Urinary bladder (tissue), 4 donors: ENCODE measurements at places on chromosomes 1 and 21.

GRCh38 chr1:177053648-177054047 is 110.9 kb downstream of the ASTN1 start:
- DNase-seq, result no peak

DNA sequence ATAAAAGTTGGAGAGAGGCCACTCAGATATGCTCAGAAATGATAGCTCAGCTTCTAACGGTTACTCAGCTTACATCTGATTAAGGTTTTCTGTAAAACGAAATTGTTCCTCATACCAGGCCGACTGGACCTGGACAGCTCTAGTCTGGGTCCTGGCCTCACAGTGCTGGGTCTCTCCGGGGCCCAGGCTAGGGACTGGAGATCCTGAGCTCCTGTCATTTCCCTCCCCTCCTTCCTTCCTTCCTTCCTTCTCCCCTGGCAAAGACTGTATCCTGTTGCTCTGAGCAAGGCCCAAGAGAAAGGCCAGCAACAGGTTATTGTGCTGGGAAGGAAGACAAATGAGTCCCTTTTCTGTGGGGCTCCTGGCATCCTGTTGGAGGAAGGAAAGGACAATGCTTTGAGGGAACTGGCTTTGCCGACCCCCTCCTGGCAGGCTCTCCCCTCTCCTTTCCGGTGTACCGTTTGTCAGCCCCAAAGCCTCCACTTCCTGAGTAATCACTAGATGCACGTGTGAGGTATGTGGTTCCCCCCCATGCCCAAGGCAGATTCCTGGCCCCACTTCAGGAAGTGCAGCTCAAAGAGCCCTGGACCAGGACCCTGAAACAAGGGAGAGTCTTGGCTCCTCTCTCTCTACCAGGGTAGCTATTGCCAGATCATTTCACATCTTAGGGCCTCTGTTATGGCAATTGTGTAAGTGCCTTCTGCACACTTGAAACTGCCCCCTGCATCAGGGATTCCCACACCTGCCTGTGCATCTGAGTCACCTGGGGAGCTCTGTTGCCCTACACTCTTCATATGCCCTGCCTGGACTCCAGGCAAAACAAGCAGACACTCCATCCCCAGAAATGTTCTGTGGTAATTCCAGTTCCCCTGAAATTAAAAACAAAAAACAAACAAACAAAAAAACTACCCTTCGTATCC is 212.7 kb upstream of the FGGY start:
- no peak for DNase-seq

GRCh38 chr1:57162607-57163261 is 196.9 kb upstream of the C8B start:
- no peak for DNase-seq

DNA sequence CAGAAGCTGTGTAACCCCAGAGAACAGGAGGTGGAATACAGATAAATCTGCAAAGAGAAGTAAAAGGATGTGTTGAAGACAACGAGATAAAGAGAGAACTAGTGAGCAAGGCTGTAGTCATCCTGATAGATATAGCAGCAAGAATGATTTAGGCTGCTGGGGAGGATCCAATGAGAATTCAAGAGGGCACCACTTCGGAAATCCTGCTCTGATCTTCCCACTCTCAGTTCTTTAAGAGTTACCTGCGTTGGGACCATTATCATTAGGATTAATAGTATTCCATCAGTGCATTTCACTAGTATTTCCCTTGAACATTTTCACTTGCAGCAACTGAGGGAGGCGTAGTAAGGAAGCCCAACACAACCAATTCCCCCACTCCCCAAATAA is at the start of gene BRINP3:
BRINP3 (minus strand) TSS at position 103 of the 387 bp plus-strand sequence.
- peak; percentile 0 for DNase-seq

DNA sequence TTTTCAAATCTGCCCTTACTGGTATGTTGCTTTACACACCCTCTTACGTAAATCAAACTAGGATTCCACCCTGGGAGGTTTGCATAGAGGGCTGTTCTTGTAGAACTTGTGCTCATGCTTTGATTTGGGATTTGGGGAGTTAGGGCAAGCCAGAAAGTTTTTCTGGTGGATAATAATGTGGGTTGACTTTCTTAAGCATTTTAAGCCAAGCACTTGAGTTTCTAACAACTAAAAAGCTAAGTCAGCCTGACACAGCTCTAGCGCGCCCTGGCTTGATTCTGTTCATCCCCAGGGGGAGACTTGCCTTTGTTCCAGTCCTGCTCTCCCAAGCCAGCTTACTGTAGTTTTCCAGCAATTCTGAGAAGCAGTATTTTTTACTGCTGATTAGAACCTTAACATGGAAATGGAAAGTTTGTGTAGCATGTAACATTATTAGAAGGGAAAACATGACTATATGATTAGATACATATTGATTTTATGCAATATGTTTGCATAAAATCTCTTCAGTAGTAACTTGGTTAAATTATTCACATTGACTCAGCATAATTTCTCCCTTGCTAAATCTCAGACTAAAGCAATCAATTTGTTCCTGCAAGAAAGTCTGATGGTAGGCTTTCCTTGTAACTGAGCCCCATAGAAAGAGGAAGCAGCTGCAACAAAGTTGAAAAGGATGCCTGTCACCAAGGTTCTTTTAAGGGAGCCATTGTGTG is 11.0 kb upstream of the PGD start:
- peak; percentile 56 for DNase-seq

DNA sequence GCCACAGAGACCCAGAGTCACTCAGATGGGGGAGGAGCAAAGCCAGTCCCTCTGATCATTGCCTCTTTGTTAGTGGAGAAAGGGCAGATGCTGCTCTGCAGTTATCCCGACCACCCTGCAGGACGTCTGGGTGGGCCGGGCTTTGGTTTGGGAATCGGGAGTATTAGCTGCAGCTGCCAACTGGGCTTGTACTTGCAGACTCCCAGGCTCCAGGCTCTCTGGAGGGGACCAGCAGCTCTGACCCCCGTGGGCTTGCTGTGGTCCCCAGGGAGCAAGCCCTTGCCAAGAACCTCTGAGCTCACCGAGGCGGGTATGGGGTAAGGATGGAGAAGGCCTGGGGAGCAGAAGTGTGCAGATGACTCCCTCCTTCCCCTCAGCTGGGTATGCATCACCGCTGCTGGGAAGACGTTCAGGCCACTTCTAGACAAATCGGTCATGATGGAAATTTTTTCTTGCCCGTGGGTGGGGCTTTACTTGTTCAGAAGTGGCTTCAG is 21.6 kb downstream of the MAPKAPK2 start:
- no peak for DNase-seq

- no peak for DNase-seq
Observed at GRCh38 chr1:110340207-110340468, 961 bp downstream of the RBM15 start.

DNA sequence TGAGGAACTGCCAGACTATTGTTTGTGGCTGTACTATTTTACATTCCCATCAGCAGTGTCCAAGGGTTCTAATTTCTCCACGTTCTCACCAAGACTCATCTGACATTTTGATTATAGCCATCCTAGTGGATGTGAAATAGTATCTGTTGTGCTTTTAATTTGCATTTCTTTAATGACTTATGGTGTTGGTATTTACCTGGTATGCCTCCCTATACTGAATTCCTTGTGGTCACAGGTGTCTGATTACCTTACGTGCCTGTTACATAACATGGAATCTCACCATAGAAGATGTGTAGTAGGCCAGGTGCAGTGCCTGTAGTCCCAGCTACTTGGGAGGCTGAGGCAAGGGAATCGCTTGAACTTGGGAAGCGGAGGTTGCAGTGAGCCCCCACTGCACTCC is 13.5 kb downstream of the ZYG11A start:
- no peak for DNase-seq

DNA sequence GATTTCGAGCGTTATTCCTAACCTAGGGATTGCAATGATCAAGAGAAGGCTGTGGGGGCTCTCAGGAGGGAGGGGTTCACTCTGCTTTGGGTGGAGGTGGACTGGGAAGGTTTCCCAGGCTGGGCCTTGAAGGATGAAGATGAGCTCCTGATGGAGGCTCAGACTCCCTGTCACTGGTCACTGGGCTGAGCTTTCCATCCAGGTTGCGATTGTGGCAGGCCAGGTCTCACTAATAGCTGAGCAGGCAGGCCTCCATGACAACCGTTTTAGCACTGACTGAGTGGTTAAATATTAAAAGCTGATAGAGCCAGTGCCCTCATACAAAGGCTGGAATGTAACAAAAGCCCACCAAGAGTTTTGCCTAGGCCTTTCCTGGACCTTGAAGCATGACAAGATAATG is 36.2 kb upstream of the EFCAB14 start:
- DNase-seq, result no peak

DNA sequence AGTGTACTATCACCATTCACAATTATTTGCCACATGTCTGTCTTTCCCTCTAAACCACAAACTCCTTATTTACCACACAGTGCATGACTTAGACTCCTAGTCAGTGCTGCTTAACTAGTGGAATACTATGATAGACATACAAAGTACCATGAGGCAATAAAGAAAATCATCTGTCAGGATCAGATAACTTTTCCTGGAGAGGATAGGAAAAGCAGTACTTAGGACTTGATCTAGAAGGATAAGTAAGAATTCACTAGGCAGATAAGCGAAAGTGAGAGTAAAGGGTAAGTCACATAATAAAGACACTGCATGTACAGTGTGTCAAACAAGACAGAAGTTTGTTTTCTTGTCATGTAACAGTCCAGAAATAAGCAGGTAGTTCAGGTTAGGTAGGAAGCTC is 21.2 kb upstream of the TSPAN1 start:
- DNase-seq, result no peak

DNA sequence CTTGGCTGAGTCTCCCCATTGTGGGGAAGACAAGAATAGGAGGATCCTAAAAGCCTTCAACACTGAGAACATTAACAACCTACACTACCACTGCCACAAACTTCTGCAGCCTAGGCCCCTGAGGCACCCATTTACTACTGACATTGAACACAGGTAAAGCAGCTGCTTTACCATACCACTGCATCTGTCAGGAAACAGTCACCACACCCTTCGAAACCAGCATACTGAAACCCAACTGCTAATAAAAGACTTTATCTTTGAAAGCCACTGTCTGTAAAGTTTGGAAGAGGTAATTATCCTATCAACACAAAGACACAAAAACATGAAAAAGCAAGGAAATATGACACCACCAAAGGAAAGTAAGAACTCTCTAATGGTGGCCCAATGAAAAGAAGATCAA is 7.4 kb downstream of the IFNAR1 start:
- no peak for DNase-seq

GRCh38 chr1:34708106-34708505 is 46.7 kb upstream of the GJB5 start:
- DNase-seq, result no peak

GRCh38 chr1:58921342-58921741 is 137.5 kb upstream of the JUN start:
- no peak for DNase-seq

DNA sequence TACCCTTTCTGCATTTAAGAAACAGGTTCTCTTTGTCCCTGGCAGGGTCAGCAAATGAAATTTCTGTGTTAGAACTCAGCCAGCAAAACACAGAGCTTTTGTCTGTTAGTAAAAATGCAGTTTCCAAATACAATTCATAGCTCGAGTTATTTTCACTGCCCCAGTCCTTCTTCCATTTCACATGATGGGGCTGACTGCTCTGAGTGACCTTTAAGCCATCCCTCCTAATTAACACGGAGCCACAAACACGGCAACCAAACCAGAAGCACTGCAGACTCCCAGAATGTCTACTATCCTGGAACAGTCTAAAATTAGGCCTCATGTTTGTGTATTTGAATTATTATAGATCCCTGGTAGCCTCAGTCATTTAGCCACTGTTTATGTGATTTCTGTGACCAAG is 99.1 kb upstream of the RGS4 start:
- no peak for DNase-seq

- DNase-seq, result no peak
Observed at GRCh38 chr1:2248854-2249558, 20.9 kb downstream of the SKI start.

DNA sequence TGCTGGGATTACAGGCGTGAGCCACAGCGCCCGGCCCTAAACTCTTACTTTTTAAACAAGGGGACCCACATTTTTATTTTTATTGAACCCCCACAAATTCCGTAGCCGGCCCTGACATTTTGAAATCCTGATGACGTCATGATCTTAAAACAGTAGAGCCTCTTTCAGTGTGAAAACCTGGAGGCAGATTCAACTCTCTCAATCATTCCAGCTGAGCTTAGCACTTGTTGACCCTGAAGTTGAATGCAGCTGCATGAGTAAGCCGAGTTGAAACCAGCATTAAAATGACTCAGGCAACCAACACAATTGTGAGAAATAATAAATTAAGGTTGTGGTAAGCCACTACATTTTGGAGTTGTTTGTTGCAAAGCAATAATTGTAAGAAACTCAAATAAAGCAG is 93.9 kb upstream of the ADGRL4 start:
- no peak for DNase-seq

- no peak for DNase-seq
Observed at GRCh38 chr21:35203093-35203977, 154.2 kb upstream of the RUNX1 start.

- no peak for DNase-seq
Observed at GRCh38 chr1:156491151-156491949, 9.2 kb downstream of the MEF2D start.

DNA sequence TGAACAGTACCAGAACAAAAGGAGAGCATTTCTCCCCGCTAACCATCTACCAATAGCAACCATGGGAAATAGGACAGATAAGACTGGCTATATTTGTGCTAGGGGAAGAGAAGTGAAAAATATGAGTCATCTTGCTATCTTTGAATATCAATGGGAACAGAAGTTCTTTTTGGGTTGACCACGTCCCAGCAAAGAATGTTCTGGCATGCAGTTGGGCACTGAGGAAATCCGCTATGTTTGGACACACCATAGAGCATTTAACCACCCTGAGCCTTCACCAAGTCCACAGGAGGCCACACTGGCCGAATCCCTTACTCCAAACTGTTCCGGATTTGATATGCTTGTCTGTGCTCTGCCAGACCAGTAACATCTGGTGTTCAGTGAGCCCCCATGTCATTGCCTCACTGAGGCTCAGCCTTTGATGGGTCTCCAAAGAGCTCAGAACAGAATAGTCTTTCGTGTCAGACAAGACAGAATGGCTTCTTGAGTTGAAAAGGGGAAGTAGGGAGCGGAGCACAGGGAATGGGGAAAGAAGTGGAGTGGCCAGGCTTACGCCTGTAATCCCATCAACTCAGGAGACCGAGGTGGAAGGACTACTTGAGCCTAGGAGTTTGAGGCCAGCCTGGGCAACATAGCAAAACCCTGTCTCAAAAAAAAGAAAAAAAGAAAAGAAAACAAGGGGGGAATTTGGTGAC is 81.4 kb downstream of the SMYD2 start:
- DNase-seq, result no peak

- DNase-seq, result no peak
Observed at GRCh38 chr1:84367219-84367618, 31.1 kb upstream of the DNASE2B start.

DNA sequence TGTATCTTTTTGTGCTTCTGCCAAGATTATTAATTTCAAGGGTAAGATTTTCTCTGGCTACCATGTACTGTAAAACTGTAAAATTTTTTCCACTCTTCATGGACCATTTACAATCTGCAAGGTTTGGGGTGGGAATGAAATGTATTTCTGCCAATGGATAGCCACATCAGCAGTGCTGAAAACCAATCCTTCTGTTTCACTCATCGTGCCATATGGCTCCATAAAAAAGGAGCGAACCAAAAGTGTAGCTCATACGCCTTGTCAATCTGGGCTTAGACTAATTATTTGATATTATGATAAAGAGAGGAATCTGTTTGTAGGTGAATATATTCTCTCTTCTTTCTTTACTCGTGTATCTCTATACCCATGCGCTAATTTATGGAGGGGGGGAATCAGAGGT is 3.0 kb upstream of the SLC44A5 start:
- DNase-seq, result no peak
